Right ventricle myocardium inferior (tissue), 1 donor: ENCODE measurements at places on chromosomes 12 and 14. TPM values are rescaled to one million over a fixed set of nuclear protein-coding genes. Genes with fewer than 3 reads are reported as not detected.

The ADAM21 gene
- 0.38 TPM for total RNA-seq

The ARL1 gene
- total RNA-seq: 96.0 TPM

DNA sequence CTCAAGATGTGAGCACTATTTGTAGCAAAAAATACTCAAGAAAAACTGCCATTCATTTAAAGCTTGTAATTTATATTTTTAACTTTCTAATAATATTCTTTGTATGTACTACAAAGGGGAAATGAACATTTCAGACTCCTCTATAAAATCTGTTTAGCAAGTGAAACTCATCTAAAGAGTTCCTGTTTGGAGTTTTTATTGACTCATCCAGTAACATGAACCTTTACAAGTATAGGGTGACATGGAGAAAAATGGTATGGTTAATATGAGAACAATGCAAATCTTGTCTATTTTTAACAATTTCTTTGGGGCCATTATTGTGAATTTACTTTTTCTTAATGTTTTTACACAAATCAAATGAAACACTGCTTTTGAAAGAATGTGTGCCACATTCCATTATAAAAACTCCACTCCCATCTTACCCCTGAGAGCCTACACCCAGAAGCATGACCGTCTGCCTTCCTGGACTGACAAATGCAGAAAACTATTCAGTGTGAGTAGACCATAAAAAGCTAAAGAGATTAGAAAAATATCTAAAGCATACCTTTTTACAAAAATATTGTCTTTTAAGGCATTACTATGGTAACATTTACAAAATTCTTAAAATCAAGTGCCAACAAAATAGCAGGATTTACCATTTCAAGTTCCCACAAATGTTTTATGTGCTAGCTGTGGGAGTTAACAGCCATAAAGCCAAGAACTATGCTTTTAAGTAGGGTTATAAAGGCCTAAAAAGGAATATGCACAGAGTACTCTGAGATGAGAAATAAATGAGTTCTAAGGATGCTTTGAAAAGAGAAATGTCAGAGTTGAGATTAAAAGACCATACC lies 144.0 kb downstream of the ADAMTS20 start:
- no peak for DNase-seq

DNA sequence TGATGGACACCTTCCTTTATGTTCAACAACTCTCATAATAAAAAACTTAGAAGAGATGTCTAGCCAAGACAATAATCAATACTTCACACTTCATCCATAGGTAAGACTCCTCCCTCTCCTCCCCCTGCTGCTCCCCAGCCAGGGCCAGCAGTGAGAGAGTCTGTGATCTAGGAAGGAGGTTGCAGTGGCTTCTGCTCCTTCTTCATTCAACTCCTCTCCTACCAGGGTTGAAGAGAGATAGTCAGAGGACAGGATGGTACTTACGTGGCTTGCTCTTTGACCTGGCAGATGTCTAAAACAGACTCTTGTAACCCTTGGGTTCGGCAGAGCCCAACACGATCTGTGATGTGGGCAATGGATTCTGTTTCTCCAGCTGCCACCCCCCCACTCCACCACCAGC lies 31.0 kb downstream of the DHRS2 start:
- no peak for DNase-seq

DNA sequence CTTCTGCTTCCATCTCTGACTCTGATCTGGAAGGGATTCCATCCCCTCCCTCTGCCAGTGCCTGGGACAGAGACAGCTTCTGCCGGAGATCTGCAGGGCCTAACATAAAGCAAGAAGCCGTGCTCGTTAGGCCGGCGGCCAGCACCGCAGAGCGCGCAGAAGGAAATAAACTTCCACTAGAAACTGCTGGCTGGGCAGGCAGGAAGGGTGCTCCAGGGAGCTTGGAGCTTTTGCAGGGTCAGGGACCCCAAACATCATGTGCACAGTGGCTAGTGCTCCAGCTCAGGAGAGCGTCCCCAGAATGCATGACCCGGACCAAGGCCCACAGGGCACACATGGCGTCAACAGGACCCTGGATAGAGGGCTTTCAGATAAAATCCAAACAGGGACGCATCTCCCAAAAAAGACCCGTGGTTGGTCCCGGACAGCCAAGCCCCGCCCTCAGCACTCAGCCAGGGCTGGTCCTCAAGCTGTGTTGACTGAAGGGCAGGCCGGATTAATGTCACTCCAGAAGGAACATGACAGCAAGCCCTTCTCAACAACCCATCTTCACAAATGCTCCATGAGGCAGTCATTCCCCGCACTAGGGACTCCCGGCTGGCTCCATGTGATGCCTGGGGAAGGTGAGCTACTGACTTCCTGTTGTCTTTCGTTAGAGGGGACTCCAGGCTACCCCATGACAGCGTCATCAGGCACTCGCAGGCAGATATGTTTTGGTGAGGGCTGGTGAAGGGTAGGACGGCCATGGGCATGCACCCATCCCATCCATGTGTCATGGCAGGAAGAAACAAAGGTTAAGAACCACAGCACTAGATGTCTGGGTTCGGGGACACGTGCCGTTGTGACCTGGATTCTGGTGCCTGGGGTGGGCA lies 121.5 kb downstream of the CALM1 start:
- DNase-seq: peak; percentile 58

GRCh38 chr14:100111931-100112704 lies 46.9 kb downstream of the EVL start:
- no peak for DNase-seq
